ENCODE measurements at places on chromosomes 3 and 15.

DNA sequence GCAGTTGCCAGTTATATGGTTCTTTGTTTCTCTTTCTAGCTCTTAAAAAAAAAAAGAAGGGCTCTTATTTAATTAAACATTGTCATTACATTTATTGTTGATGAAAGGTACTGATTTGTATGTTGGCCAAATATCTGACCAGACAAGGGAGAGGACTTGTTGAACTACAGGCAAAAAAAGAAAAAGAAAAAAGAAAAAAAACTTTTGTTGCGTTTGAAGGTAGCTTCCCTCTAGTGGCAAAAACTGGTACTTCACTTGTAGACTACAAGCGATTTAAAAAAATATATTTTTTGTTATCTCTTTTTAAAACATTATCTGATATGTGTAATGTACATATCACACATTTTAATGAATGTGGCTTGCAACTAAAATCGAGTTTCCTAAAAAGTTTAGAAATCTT lies 280.6 kb downstream of the ROBO2 start:
- no peak for DNase-seq

GRCh38 chr3:124895756-124896155 lies 8.6 kb upstream of the ITGB5 start:
- DNase-seq = no peak

- no peak for DNase-seq
Measured at GRCh38 chr15:91051248-91051647, 28.9 kb upstream of the VPS33B start.

DNA sequence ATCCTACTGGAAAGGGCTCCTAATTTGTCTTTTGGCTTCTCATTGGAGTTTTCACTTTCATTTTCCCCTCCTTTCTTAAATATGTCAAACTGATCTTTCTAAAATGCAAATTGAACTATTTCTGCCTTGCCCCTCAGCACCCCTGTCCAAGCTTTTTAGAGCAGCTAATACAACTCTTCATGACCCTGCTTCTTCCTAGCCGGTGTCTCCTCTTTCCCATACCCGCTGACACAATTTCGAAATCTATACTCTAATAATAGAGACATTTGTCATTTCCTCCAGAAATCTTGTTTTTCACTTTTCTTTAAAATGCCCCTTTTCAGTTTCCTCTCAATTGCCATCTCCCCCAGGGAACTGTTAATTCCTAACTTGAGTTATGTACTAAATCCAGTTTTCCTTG lies 2.9 kb upstream of the EPHA3 start:
- DNase-seq = no peak

GRCh38 chr3:28667646-28668621 lies 319.3 kb upstream of the AZI2 start:
- DNase-seq = peak; percentile 72

DNA sequence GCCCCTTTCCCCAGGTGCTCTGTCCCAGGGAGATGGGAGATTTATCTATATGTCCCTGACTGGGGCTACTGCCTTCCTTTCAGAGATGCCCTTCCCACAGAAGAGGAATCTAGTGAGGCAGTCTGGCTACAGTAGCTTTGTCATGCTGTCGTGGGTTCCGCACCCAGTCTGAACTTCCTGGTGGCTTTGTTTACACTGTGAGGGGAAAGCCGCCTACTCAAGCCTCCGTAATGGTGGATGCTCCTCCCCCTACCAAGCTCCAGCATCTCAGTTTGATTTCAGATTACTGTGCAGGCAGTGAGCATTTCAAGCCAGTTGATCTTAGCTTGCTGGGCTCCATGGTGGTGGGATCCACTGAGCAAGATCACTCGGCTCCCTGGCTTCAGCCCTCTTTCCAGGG lies 35.4 kb upstream of the SLC7A14 start:
- DNase-seq = no peak

DNA sequence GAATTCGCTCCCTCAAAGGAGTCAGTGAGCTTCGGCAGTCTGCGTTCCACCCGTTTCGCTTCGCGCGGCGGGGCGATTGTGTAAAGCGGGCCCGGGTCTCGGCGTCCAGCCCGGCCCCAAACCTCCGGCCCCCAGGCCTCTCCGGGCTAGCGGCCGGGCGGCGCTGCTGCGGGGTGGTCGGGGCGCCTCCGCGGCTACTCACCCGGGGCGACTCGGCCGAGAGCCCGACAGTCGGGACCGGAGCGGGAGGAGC lies 412 bp downstream of the CHDH start:
- DNase-seq = no peak

Data from Ammon's horn (tissue), 1 donor.